ENCODE measurements at places on chromosomes 3 and 15. TPM values are rescaled to one million over a fixed set of nuclear protein-coding genes. Genes with fewer than 3 reads are reported as not detected.
A peak's percentile ranks its signal among the peaks of the same experiment; 100 is the strongest.

DNA sequence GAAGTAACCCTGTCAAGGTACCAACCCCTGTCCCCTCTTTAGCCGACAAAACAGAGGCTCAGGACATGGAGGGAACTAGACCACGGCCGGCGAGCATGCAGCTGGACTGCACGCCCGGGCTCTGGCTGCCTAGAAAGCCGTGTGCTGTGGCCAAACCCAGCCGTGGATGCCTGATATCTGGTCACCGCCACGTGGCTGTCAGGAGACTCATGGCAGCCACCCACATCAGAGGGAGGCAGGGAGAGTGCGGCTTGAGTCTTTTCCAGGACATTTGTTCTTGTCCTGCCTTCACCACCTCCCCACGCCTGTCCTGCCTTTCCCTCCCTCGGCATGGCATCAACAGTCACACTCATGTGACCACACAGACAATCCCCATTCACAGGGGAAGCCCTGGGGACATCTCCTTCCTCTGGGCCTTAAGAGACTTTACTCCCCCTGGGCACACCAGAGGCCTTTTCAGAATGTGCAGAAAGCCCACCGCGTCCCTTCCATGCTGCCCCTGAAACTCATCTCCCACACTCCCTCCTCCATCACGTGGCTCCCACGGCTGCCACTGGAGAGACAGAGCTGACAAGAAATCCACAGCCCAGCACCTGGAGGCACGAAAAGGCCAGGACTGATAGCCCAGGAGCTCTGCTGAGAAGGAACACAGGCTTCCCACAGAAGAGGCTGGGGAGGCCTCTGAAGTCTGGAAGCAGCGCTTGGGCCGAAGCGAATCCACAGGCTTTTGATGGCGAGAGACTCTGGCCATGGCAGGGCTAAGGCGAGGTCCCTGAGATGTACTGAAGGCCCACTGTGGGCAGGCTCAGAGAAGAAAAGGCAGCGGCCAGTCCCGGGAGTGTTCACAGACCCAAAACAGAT is 71.2 kb upstream of the IQSEC1 start:
- DNase-seq, result peak; percentile 54

- DNase-seq, result peak; percentile 49
Observed at GRCh38 chr3:61832375-61833229, 271.2 kb downstream of the PTPRG start.

- DNase-seq, result no peak
Observed at GRCh38 chr3:178476886-178477285, 59.4 kb upstream of the KCNMB2 start.

DNA sequence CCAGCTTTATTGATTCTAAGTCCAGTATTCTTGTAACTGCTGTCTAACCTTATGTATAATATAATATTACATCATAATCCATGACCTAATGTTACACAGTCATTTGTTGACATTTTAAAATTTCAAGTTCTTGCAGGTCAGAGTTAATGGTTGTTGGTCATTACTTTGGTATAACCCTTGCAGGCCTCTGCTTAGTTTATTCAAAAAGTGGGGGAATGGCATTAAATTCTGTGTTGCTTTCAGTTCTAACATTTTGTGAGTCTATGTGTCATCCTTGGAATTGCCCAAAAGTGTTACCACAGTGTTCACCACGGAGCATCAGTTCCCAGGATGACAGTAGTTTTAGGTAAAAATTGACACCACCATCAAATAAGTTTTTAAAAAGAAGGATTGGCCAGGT is 174.8 kb upstream of the BCL6 start:
- no peak for DNase-seq

- no peak for DNase-seq
Observed at GRCh38 chr3:46369675-46370132, 1.0 kb upstream of the CCR5 start.

GRCh38 chr15:74904190-74904805 is 2.4 kb downstream of the FAM219B start:
- no peak for DNase-seq

GRCh38 chr15:100572362-100572983 is 29.5 kb downstream of the LINS1 start:
- DNase-seq, result no peak

- peak; percentile 69 for DNase-seq
Observed at GRCh38 chr3:25423780-25424588, 4.1 kb upstream of the RARB start.

ACTRT3 gene
- total RNA-seq, result 4.3 TPM

DNA sequence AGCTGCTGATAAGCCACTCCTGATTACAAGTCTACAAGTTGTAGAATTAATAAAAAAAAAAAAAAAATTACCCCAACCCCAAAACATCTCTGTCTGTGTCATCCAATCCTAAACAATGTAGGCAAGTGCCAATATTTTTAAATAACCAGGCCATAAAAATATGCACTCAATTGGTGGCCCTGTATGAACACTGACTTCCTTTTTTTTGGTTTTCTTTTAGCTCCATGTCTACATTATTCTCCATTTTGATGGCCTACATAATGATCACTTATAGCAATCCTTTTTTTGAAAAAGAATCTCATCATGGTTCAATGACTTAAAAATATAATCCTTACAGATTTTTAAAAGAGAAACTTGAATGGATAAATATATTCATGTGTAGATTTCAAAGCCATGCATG is 72.1 kb downstream of the FOXP1 start:
- DNase-seq, result no peak

DNA sequence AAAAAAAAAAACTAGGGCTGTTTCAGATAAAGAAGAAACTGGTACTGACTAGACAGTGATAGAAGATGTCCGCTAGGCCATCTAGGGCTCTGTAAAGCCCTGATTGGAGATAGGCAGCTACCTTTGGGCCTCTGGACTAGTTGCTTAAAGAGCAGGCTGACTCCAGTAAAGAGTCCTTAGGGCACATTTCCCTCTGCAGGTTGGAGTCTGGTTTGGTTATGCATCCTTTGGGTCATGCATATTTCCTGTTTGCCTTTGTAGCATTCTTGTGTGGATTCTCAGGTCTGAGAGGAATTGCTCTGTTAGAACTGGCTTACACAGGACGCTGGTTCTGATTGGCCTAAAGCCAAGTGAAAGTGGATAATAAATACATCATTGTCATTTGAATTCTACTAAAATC is 165.5 kb upstream of the LRRN1 start:
- DNase-seq, result no peak

DNA sequence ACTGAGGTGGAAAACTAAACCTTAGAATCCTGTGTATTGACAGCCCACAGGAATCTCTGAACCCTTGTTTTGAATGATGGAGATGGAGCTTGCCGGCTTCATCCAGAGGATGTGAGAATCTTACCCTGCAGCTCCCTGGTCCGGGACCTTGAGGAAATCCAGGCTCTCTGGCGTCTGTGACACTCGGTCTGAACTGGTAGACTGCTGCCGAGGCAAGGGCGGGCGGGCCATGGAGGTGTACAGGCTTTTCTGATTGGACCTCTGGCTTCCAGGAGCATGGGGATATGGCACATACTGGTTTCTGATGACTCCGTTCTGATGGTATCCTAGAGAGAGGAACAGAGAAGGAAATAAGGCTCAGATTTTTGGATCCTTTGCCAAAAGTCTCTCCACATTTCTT is 48.5 kb downstream of the CCNB2 start:
- no peak for DNase-seq

CSPG4 gene
- 20.3 TPM for total RNA-seq
